ENCODE measurements at places on chromosomes 5 and 9.

DNA sequence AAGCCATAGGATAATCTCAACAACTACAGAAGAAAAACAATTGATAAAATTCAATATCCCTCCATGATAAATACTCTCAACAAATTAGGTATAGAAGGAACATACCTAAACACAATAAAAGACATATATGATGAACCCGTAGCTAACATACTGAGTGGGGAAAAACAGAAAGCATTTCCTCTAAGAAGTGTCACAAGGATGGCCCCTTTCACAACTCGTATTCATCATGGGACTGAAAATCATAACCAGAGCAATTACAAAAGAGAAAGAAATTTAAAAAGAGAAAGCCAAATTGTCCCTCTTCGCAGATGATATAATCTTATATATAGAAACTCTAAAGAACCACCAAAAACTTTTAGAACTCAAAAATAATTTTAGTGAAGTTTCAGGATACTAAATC is 146.3 kb upstream of the RGMB start:
- DNase-seq: no peak

- peak; percentile 87 for DNase-seq
These were observed 12.7 kb upstream of the DNAH5 start for GRCh38 chr5:13957032-13957645.

- no peak for DNase-seq
These were observed 7.5 kb upstream of the PHYHD1 start for GRCh38 chr9:128913048-128913900.

DNA sequence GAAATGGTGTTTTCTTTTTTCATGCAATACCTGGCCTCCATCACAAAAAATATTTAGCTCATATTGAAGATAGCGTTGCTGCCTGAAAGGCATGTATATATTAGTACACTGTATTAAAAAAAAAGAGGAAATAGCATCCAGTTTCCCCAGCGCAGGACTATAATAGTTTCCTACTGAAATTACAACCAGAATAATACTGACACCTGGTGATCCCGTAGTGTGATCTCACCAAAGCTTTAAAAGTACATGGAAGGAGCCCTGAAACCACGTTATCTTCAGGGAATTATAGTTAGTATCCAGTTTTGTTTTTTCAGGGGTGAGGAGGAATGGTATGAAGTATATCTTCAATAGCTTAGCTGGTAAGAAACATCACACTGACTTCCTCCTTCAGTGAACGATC is 264.9 kb downstream of the CD180 start:
- DNase-seq: no peak

GRCh38 chr5:119597728-119598298 is 31.5 kb upstream of the FAM170A start:
- DNase-seq: no peak

DNA sequence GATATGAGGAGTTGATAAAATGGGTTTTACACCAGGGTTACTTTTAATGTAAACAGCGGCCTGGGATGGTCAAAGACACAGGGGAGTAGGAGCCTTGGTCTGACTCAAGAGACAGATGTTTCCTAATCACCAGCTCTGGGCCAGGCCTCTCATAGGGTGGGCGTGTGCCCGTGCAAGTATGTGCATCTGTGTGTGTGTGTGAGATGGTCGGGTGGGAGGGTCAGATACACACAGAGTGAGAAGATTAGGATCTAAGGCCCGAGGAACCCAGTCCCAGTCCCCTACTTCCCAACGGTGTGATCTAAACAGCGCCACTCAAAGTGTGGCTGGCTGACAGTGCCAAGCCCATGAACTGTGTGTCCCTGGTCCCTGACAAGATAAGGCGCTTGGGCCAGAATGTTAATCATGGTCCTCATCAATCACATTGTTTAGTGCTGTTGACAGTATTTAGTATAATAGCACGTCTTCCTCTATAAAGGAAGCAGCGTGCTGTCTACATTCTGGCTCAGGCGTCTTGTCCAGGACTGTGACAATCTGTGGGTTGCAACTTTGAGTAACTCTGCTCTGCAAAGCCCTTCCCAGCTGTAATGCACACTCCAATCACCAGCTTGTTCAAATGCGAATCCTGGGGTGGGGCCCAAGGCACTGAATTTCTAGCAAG is 173.7 kb downstream of the DAB2IP start:
- no peak for DNase-seq

- no peak for DNase-seq
These were observed 81.0 kb downstream of the DAPK1 start for GRCh38 chr9:87578625-87579024.

DNA sequence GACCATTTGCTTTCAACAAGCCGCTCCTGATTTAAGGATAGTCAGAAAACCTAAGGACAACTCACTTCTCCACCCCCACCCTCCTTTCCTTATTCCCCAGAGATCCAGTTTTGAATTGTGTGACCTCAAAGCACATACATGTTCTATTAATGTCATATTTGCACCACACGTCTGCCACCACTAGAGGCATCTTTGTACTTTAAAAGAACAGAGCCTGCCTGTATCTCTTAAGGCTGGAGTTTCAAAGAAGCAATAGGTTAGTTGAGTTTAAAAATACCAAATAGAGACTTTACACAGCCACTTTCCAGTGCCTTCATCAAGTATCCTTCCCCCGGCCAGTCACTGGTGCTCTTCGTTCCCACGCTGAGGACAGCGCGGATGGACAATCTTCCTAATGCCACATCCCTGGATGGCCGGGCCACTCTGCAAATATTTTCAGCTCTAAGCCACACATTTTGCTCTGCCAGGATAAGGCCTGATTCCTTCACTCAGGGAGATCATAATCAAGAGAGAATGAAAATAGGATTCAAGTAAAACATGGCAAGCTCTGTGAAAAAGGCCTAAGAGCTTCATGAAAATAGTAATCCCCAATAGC is 146.3 kb downstream of the SNCAIP start:
- DNase-seq: peak; percentile 66

DNA sequence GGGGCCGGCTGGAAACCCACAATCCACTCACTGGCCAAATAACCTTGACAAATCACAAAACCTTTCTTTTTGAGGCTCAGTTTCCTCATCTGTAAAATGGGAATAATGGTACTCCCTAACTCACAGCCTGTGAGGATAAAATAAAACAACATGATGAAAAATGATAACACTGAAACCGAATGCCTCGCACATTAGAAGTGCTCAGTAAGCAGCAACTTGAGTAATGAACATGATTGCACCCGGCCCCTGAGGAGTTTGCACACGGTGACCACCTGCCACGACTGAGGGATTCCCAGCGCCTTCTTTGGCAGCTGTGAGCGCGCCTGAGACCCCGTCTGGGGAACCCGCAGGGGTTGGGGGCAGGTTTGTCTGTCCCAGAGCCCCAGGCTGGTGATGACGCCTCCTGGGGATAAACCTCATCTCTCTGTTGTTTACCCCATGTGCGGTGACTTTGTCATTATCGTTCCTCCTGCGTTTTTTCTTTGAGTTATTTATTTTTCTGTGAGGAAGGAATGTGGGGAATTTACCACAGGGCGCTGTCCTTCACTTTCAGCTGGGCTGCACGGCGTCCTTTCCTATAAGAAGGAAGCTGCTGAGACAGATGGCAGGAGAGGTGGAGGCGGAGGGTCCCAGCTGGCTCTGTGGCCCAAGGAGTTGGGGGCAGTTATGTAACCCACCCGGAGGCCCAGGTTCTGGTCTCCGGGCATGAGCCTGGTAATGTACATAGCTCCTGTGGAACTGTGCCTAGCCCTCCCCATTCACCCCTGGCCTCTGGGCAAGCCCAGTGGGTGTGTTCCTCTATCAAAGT is 3.0 kb upstream of the SYNPO start:
- DNase-seq: peak; percentile 43

GRCh38 chr5:44257221-44257620 is 132.0 kb downstream of the FGF10 start:
- DNase-seq: no peak

DNA sequence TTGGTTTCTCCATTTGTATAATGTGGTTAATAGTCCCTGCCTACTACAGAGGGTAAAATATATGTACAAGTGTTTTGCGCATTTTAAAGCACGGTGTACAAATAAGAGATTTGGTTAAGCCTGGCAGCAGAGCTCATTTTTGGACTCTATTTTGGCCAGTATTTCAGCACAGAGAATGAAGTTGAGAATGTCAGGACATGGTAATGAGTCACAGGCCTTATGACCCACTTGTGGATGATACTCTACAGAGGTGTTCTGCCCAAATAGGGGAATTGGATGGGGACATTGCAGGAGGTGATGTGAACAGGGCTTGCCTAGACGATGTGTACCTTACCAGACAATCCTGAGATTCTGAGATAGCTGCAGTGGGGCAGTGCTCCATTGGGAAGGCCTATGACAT is 50.6 kb downstream of the MELK start:
- DNase-seq: no peak

DNA sequence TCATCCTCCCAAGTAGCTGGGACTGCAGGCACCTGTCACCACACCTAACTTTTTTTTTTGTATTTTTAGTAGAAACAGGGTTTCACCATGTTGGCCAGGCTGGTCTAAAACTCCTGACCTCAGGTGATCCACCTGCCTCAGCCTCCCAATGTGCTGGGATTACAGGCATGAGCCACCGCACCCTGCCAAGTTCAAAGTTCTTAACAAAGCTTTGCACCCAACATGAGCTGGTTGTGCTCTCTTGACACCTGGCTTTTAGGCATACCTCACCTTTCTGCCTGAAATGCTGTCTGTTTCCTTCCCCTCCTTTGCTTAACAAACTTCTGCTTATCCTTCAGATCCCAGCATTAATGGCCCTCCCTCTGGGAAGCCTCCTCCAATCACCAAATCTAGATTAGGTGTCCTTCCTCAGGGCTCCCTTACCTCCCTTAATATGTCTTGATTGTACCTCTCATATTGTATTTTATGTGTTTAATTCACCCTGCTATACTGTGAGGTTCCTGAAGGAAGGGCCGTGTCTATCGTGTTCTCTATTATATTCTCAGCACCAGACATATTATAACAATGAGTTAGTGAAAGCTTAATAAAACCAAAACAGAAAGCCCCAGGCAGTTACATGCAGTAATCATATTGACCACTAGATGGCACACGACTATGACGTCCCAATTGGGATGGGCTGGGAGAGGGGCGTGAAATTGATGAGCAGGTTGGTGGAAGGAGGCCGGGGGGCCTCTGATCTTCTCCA is 62.9 kb upstream of the PPARGC1B start:
- peak; percentile 64 for DNase-seq
